ENCODE measurements at places on chromosomes 3 and 15. TPM values are rescaled to one million over a fixed set of nuclear protein-coding genes. Genes with fewer than 3 reads are reported as not detected.
A peak's percentile ranks its signal among the peaks of the same experiment; 100 is the strongest.

DNA sequence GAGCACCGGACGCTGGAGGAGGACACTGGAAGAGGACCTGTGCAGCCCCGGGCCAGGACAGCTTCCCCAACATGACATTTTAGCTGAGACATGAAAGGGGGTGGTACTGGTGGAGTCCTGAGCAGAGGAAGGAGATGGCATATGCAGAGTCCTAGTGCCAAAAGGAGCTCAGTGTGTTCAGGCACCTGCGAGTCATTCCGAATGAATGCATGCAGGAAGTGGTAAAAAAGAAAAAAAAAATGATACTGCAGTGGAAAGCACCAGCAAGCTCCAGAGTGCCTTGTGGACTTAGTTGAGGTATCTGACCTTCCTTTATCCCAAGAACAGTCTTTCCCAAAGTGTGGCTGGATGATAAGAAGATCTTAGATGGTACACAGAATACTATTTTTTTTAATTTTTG is 6.6 kb upstream of the ZNF148 start:
- DNase-seq: no peak

- no peak for DNase-seq
Measured at GRCh38 chr15:46309914-46310313, 675.1 kb downstream of the SQOR start.

DNA sequence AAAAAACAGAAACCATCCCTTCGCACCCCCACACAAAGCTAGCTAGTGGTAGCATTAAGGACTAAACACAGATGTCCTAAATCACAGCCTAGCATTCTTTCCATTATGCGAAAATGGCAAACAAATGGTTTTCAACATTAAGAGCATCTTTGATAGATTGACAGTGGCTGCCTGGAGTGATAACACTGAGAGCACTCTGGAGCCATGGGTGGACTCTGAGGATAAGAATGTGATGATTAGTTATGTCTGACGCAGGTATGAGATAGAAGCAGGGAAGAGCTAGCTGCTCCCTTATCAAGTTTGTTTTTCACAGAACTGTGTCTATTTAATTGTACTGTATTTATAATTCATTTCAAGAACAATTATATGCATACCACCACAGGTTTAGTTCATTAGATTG is 142.9 kb downstream of the PDZRN3 start:
- DNase-seq: no peak

- DNase-seq: no peak
Measured at GRCh38 chr3:102081572-102082289, 232.4 kb downstream of the NFKBIZ start.

THSD4 gene
- polyA plus RNA-seq: 13.7 TPM

CYP1A1 gene
- not detected for polyA plus RNA-seq

GRCh38 chr3:122797291-122797690 is 2.4 kb downstream of the SLC49A4 start:
- DNase-seq: no peak

- DNase-seq: no peak
Measured at GRCh38 chr3:152853196-152853595, 18.3 kb downstream of the P2RY1 start.

ACAD9 gene
- 23.0 TPM for polyA plus RNA-seq

GRCh38 chr15:55991802-55992768 is 1.3 kb downstream of the NEDD4 start:
- DNase-seq: no peak

GPR15 gene
- polyA plus RNA-seq: not detected

GRCh38 chr3:161977063-161977462 is 480.5 kb downstream of the OTOL1 start:
- DNase-seq: no peak

PRR23A gene
- polyA plus RNA-seq: not detected

CAMP gene
- polyA plus RNA-seq: not detected

ASB14 gene
- not detected for polyA plus RNA-seq

OR5K2 gene
- polyA plus RNA-seq: not detected

- DNase-seq: no peak
Measured at GRCh38 chr15:35168464-35168863, 83.4 kb upstream of the NANOGP8 start.

DNA sequence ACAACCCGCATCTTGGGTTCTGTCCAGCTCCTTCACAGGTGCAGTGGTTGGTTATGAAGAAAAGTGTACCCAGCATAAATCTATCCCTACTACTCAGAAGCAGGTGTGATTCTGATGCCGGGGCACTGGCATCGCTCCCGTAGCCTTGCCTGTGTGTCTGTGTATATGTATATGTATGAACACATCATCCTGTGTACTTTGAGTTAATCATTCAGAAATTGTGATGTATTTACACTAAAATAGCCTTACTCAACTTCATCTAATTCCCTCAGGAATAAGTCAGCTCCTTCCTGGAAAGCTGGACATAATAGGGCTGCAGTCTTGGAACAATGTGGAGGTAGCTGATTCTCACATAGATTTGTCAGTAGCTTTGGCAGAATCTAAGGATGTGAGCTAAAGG is 6.7 kb upstream of the ZBED2 start:
- no peak for DNase-seq

DNA sequence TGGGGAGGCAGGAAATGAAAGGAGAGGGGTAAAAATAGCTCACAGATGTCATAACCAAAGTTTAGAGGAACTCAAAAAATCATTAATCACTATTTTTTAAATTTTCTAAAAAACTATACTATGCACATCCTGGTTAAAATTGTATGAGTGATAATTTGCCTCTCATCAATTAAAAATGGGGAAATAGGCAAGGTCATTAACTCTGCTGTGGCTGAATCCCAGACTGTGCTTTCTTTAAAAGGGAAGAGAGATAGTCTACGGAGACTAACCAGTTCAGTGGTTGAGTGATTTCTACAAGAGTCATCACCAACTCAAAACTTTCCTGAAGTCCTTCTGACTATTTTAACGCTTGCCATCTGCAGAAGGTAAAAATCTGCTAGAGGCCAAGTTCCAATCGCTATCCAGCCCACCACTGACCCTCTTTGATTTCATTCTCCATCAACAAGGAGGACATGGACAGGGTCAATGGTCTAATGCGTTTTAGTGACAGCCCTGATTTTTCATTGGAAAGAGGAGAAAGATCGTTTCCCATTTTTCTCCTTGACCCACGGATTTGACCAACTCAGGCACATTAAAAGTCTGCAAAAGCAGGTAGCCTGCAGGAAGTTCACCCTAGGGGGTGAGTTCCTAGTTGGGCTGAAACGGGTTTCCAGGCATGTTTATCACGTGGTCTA is 850 bp downstream of the SUCLG2 start:
- DNase-seq: no peak

DNA sequence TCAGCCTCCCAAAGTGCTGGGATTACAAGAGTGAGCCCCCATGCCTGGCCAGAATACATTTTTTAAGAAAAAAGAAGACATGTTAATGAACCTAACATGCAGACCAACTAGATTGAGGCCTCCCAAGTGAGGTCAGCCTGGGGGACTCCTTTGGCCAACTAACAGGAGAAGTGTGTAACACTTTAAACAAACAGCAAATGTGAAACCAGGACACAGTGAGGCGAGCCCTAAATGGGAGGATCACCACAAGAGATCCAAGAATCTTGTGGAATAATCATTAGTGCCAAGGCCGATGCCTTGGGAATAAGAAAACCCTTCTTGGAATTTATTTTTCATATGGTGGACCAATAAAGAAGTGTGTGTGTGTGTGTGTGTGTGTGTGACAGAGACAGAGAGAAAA is 73.9 kb downstream of the ATP10A start:
- peak; percentile 31 for DNase-seq

DNA sequence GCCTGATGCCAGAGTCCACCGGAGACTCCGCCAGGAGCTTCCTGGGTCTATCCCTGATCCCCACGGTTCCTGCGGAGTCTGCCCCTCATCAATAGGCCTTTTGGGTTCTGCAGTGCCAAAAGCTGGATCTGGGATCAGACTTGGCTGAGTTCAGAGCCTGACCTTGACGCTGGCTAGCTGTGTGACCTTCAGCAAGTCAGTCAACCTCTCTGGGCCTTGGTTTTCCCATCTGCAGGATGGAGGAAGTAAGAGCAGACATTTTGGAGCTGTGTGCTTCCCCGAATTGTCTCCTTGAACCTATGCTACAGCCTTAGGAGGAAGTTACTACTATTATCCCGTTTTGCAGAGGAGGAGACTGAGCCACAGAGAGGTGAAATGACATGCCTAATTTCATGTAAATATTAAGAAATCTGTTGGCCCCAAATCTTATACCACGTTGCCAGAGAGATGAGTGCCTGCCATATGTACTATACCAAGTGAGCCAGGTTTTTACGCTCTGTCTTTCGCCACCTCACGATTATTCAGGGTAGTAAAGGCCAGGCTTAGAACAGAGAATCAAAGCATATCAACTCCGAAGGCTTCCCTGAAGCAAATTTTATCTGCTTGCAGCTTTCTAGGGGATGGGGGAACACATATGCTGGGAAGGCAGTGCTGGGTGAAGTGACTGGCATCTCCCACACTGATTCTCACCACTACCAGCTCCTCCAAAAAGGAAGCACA is 112.5 kb downstream of the SRGAP3 start:
- no peak for DNase-seq

SPATA12 gene
- polyA plus RNA-seq: 0.12 TPM

DNA sequence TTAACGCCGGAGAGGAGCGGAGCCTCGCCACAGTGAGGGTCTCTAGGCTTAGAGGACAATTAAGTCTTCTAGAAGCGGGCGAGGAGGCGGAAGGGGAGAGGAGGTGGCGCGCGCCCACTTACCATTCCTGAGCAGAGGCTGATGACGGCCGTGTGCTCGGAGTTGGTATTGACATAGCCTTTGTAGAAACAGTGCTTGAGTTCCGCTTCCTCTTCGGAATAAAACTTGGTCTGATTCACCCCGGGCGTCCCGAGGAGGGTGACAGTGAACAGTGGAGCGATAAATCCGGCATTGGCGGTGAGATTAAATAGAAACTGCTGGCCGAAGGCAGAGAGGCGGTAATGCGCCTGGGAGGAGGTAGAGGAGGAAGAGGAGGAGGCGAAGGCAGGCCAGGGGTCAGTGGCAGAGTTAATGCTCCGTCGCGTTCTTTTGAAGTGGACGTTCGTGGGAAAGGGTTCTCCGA is 1.3 kb downstream of the ADAMTS9 start:
- DNase-seq: no peak

DNA sequence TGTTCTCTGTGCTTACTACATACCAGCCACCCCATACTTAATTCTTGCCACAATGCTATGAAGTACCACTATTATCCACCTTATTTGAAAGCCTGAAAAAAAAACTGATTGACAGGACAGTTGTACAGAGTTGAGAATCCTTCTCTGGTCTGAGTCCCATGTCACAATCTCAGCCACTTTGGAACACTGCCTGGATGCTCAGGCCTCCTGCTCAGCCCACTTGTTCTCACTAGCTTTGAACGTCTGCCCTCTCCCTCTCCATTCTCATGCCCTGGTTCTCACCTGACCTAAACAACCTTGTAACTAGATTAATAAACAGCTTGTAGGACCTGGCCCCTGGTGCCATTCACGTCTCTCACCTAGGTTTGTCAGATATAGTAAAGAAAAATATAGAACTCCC is 53.9 kb downstream of the TRIM69 start:
- no peak for DNase-seq

DNA sequence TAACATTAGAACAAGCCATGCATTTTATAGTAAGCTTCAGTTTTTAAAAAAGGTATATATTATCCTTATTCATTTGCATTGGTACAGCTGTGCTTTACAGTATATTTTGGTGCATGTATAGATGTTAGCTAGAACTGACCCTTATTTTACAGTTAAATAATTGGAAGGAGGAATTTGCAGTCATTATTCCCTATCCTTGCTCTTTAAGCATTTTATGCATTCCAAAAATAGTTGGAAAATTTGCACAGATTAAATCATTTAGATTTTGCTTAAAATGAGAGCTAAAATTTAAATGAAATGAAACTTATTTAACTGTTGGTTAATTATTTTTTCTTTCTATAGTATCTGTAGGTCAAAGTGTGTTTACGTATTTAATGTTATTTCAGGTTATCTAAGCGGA is 667.1 kb downstream of the NAALADL2 start:
- DNase-seq: no peak

SV2B gene
- polyA plus RNA-seq: 0.10 TPM

ANP32A gene
- polyA plus RNA-seq: 158 TPM

DNA sequence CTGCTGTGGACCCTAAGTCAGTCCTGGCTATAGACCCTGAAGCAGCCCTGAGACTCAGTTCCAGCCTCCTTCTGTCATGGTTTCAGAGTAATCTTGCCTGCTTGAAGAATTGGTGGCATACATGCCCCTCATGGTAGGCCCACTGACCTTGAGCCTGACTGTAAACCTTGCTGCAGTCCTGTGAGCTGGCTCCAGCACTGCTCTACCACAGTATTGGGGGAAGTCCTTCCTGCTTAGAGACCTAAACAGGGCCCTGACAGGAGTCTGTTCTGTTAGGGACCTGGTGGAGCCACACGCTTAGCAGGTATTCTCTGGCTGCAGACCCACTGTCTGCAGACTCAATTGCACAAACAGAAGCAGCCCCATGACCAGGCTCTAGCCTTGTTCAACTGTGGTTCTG is 47.1 kb downstream of the OXSM start:
- DNase-seq: no peak

ELL3 gene
- polyA plus RNA-seq: 4.7 TPM

DNA sequence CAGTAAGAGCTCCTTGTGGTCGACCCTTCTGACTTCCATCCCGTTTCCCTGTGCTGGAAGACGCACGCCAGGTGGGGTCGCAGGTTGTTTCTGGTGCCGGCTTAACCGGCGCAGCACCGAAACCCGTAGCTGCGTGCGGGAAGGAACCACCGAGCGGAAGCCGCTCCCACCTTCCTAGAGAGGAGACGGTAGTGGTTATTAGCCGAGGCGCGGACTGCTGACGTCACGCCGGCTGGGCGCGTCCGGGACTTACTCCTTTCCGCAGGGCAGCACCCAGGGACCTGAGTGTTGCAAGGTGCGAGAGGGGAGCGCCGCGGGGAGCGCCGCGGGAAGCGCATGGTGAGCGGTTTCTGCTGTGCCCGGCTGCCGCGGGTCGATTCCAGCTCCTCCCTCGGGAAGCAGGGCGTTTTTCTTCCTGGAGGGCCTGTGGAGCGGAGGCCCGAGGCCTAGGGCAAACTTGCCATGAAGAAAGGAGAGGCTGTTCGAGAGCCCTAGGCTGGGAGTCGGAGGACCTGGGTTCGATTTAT is at the start of gene ZNF501:
Gene ZNF501, plus strand, starts transcription at position 252 of the 527 bp plus-strand sequence. CDS start 4,787 bp downstream, outside the sequence.
- DNase-seq: peak; percentile 88

DNA sequence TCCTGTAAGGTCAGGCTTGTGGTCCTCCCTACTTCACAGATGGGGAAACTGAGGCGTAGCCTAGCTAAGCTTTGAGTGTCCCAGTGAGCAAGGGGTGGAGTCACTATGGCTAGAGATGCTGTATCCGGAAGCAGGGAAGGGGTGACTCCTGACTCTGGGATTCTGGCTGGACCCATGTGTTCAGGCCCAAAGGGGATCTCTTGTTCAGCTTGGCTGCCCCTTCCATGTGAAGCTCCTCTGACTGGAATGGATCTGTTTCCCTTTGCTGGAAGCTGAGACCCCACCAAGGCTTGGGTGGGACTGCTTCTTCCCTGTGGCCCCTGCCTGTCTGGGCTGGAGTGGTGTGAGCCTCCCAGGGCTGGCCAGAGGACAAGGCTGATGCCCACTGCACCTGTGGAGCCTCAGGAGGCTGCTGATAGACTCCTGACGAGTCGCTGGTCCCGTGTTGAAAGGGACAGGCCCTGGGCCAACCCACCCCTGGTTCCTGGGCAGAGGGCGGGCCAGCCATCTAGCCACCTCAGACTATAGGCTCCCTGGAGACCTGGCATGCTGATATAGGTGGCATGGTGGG is 1.0 kb downstream of the MAPKAPK3 start:
- no peak for DNase-seq
